NCI-H1436 treated with DMSO at 0.1 percent for 48 hours (cell line): ENCODE measurements at places on chromosomes 2 and 18.

GRCh38 chr2:237458519-237458918 is 28.5 kb upstream of the MLPH start:
- DNase-seq = no peak

GRCh38 chr18:43396266-43396665 is 119.0 kb upstream of the SYT4 start:
- no peak for DNase-seq

GRCh38 chr2:159139216-159139933 is 147.1 kb downstream of the WDSUB1 start:
- DNase-seq = no peak

DNA sequence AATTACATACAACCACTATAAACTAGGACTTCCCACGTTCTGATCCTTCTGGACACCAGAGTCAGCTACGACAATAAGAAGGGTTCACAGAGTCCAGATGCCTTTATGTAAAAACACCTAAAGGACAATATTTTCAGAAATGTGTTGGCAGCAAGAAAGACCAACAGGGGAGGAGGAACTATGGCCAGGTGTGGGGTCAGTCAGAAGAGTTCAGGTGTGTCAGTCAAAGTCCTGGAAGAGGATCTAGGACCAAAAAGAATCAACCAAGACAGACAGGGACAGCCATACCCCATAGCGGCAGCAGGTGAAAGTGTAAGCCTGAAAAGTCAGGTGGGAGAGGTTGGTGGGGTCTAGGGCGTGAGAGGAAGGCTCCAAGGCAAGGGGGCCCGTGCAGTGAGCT is 38.0 kb upstream of the YPEL5 start:
- no peak for DNase-seq

DNA sequence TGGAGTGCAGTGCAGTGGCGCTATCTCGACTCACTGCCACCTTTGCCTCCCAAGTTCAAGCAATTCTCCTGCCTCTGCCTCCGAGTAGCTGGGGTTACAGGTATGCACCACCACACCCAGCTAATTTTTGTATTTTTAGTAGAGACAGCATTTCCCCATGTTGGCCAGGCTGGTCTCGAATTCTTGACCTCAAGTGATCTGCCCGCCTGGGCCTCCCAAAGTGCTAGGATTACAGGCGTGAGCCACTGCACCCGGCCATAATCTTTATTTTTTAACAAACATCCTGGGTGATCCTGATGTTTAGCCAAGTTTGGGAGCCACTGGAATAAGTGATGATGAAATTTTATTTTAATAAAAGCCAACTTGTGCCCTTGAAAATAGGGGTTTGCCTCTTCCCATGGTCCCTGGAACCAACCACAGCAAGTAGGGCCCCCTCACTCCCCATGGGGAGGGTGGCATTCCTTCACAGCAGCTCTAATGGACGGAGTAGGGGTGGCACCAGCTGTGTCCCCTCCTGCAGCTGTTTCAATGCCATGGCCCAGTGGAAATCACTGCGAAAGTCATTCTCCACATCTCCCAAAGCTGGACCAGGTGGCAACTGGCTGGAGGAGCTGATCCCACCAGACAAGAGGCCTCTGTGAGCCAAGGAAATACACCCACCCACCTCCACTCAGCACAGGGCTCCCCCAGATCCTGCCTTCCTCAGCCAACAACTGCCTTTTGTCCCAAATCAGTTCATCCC is 194.8 kb downstream of the ZFP36L2 start:
- DNase-seq = no peak

GRCh38 chr2:78876316-78876688 is 149.2 kb upstream of the REG3G start:
- no peak for DNase-seq

DNA sequence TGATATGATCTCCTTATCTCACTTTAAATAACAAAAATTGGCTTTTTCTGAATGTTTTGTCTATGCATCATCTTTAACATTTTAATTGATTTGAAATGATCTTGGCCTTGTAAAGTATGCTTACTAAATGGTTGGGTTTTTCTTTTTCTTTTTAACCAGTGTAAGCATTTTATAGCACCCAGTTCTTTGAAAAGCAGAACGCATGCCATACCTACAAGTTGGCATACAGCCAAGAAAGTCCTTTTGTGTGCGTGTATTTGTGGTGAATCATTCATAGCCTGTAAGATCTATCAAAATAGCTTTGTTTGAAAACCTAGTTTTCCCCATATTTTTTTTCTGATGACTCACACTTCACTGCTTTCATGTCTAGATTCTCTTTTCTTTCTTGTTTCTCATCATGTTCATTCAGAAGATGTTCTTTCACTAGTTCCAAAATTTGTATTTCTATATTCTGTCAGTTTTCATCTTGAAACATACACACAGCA is 4.1 kb upstream of the VRK2 start:
- no peak for DNase-seq

DNA sequence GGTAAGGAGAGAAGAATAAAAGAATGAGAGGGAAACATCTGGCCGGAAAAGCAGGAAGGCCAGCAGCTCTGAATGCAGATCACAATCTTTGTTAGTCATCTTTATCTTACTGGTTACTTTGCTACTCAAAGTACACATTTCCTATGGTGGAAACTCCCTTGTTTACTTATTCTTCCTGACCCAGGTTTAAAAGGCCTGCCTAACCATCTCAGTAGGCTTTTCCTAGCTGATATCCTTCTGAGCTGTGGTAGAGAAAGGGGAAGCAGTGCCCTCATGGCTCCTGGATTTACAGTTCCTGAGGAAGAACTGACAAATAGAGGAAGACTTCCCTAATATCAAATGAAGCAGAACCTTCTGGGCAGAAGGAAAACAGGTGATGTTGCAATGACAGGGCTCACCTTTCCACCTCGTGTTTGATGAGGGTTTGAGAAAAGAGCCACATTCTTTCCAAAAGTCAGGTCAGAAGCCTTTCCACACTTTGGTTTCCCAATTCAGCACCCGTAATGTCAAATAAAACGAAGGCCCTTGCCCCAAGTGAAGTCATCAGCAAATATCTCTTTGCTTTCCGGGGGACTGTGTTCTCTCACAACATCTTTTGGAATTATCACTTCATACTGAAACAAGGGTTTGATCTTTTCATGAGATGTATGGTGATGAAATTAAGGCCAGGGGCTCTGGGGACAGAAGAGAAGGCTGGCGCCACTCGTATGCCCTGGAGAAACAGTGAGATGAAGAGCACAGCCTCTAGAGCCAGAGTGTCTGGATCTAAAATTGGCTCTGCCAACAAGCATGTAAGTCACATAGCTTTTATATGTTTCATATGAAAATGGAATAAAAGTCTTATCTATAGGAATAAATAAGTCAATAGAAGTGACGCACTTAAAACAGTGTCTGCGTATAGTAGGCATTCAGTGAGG is 26.7 kb upstream of the APOB start:
- no peak for DNase-seq

DNA sequence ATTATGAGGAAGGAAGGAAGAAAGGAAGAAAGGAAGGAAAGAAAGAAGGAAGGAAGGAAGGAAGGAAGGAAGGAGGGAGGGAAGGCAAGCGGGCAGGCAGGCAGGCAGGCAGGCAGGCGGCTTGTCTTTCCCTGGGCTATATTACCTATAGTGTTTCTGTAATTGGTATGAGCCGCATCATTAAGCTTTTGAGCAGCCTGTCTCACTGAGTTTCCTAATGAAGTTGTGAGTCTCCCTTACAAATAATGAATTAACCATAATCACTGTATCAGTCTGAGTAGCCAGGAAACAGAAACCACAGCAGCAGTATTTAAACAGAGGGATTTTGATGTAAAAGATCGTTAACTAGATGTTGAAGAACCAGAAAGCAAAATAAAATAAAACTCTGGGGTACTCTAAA is 11.8 kb upstream of the SULT1C3 start:
- DNase-seq = no peak

DNA sequence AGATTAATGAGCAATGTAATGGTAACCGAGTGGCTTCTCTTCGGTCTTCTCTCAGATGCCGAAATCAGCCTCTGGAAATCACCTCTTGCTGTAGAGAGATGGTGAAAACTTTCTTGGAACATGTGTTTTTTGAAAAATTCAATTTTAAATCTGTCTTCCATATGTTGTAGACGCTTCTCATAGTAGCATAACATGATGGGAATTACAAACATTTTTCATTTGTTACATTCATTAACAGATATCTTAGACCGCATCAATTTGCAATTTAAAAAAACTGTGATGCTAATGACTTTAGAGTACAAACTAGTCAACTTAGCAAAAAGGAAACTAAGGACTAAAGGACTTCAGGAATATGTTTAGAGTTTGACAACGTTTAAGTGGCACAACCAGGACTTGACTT is 275.2 kb downstream of the ASXL3 start:
- DNase-seq = no peak

DNA sequence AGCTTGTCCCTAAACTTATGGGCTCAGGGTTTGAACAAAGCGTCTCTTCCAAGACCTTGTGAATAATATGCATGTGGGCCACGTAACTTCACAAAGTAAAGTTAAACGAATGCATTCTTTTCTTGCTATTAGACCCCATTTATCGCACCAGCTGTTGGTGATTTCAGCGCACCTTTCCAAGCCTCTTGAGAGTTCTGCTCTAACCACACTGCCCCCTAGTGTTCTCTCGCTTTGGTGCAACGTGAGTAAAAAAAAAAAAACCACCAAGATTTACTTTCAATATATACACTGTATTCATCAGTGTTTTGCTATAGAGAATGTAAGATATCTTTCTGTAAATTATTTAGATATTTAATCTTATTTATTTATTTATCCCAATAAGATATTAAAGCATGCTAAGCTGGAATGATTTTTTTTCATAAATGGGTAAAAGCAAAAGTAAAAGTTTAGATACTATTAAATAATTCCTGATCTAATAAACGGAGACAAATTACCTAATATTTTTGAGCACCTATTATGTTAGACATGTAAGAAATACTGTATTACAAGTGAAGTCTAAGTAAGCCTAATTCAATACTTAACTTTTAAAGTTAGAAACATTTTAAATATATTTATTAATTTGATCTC is 459.5 kb downstream of the DLGAP1 start:
- DNase-seq = peak; percentile 9

- DNase-seq = no peak
These were observed 90.5 kb downstream of the TMEM17 start for GRCh38 chr2:62415518-62415917.

- peak; percentile 68 for DNase-seq
These were observed 25.9 kb upstream of the SGPP2 start for GRCh38 chr2:222398446-222398885.

- no peak for DNase-seq
These were observed 7.6 kb upstream of the ADAM23 start for GRCh38 chr2:206435742-206436141.

DNA sequence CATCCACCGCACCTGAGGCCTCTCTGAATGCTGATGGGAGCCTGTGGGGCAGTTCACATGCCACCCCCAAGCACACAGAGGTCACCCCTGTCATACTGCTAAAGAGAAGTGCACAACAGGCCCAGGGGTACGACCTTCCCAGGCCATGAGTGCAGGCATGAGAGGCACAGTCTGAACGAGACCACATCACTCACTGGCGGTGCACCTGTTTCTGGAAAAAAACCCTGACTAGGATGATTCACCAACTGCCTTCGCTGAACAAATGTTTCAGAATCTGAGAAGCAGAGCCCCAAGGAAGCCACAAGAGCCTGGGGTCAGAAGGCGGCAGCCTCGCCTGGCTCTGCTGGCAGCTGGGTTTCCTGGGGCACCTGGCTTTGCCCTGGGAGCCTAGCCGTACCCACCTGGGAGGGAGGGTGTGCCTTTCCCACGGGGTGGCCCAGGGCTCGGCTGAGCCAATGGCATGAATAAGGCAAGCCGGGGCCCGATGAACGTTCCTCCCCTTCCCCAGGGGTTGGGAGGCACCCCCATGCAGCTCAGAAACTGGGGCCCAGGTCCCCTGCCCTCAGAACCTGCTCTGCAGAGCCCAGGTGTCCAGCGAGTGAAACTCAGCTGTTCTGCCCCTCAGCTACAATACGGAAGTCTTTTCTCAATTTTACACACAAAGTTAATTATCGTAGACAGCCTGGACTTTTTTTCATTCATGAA is 73.8 kb downstream of the HDAC4 start:
- DNase-seq = no peak
